ENCODE measurements at places on chromosomes 4 and X.

- no peak for DNase-seq
Observed at GRCh38 chr4:163620738-163621137, 126.2 kb downstream of the TMA16 start.

DNA sequence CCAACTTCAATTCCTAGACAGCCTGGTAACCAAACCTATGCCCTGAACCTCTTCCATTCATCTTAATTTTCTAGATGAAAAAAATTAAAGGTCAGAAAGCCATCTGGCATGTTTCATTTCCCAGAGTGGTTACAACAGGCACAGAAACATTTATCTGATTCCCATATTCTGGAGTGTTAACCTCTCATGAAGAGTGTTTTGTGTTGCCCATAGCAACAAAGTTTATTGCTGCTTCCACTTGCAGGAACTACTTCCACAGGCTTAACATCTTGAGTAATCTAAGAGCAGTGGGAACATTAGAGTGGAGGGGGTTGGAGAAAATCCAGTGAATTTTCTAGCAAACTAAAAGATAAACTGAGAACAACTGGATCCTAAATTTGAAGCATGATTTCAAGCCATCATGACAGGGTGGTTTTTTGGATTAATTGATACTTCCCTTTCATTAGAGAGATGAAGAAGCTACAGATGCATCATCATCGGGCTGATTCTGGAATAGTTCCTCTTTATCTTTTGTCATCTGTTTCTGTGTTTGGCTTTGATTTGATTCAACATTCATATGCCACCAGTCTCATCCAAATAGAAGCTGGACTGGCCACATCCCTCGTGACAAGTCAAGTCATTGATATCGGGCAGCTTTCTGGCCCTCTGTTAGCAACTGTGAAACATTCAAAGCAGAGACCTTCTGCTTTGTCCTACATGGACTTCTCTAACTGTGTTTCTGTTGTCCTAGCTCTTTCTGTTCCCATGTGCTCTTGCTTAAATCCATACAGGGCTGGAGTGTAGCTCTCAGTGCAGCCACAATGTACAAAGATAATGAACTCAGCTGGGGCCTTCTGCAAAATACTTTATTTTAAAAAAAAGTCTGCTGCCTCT lies 167.3 kb downstream of the MID1IP1 start:
- no peak for DNase-seq

GRCh38 chr4:74873545-74874301 lies 59.2 kb upstream of the PARM1 start:
- no peak for DNase-seq

GRCh38 chr4:122903766-122904288 lies 18.6 kb downstream of the NUDT6 start:
- no peak for DNase-seq

- DNase-seq: no peak
Observed at GRCh38 chr4:24745172-24745895, 50.0 kb upstream of the SOD3 start.

- no peak for DNase-seq
Observed at GRCh38 chr4:113009461-113009860, 40.0 kb upstream of the ANK2 start.

Measured in stimulated activated CD4-positive, alpha-beta T cell treated with anti-CD3 and anti-CD28 coated beads, Interleukin-1b, Interleukin-23, amount 100 ng/mL, for 4 hours (primary cell).